ENCODE measurements at places on chromosomes 6 and 20.

DNA sequence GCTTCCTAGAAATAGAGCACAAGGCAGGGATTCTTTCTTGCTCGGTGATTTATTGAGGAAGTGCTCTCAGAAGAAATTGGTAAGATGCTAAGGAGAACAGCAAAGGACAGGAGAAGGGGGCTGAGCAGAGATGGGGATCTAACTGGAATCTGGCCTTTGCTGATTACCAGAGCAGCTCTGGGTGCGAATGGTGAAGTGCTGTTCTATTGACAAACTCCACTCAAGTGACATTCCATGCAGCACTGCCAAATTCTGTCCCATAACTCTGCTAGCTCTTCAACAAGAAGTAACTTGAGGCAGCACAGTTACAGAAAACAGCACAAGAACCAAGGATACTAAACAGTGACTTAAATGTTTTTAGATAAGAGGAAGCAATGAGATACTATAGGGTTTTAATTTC, 13.8 kb upstream of the ANKEF1 start:
- DNase-seq: no peak

GRCh38 chr6:164273491-164273890, 859.0 kb downstream of the QKI start:
- DNase-seq: no peak

DNA sequence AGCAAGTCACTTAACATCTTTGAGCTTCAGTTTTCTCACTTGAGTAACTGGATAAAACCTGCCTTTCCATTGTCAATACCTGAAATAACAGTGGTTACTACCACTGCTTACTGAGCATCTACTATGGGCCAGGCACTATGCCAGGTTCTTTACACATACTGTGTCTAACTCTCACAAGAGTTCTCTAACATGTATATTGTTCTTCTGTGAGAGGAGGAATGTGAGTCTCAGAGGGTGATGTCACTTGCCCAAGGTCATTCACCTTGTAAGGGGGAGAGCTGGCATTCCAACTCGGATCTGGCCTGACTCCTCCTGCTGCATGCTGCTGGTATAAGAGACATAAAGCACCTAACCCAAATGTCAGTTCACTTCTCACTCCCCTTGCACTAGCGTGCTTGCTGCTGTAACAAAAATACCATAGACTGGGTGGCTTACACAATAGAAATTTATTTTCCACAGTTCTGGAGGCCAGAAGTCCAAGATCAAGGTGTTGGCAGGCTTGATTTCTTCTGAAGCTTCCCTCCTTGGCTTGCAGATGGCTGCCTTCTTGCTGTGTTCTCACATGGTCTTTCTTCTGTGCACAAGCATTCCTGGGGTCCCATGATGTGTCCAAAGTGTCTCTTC, 21.9 kb upstream of the SGK2 start:
- no peak for DNase-seq

DNA sequence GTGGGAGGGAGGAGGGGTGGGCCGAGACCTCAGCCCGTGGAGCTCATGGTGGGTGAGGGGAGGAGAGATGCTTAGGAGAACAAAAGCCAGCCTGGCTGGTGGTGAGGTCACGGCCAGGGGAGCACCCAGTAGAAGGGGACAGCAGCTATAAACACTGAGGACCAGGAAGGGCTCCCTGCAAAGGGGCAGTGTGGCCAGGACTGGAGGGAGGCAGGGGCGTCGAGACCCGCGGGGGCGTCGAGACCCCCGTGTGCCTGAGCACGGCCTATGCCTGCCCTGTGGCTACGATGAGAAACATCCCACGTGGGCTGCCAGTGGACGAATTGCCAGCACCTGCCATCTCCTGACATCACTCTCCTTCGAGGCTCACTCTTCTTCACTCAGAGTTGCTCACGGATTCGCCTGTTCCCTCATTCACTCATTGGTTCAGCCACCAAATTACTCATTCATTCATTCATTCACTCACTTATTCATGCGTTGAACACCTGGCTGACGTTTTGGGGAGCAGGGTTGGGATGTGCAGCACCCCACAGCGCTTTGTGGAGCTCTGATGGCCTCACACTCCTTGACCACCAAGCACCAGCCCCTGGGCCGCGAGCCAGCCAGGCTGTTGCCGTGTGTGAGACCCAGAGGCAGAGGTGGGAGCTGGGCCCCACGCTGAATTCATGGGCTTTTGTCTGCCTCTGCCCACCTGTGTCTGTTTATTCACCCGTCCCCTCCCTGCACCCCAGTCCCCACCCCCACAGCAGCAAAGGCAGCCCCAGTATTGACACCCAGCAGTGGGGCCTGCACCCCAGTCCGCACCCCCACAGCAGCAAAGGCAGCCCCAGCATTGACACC, 61.2 kb upstream of the BHLHE23 start:
- DNase-seq: no peak

- no peak for DNase-seq
Measured at GRCh38 chr6:133187657-133188453, 53.3 kb upstream of the EYA4 start.

DNA sequence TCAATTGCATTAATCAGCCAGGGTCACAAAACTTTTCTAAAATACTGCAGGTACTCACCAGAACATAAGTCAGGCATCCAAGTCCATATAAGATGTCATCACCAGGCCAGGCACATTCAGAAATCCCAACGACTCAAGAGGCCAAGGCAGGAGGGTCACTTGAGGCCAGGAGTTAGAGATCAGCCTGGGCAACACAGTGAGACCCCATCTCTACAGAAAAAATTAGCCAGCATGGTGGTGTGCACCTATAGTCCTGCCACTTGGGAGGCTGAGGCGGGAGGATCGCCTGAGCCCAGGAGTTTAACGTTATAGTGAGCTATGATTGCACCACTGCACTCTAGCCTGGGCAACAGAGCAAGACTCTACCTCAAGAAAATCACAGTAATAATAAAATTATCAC, 278.4 kb upstream of the PLN start:
- DNase-seq: no peak

DNA sequence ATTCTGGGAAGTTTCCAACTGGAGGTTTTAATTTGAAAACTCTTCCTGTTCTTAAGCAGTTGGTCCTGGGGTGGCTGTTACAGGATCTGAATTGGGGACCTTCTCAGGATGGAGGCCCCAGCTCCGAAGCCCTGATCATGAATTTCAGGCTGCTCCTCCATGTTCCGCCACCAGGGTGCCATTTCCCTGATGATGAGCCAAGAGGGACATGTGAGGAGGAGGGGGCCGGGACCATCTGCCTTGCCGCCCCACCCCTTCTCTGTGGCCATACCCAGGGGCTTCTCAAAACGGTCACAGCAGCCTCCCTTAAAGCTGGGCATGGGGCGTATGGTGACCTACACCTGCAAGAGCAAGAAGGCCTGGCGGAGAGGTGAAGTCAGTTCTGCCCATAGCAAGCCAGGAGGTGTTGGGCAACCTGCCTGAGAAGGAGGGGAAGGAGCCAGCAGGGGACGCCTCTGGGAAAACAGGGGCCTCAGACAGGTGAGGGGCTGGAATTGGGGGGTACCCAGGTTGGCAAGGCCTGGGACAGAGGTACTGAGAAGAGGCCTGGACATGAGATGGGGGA, 3.6 kb upstream of the BAK1 start:
- no peak for DNase-seq

GRCh38 chr6:147709396-147710272, 201.1 kb downstream of the SAMD5 start:
- no peak for DNase-seq

GRCh38 chr6:32056254-32056653, 18.0 kb downstream of the CYP21A2 start:
- DNase-seq: no peak

- no peak for DNase-seq
Measured at GRCh38 chr20:62519826-62520225, 44.0 kb upstream of the GATA5 start.

DNA sequence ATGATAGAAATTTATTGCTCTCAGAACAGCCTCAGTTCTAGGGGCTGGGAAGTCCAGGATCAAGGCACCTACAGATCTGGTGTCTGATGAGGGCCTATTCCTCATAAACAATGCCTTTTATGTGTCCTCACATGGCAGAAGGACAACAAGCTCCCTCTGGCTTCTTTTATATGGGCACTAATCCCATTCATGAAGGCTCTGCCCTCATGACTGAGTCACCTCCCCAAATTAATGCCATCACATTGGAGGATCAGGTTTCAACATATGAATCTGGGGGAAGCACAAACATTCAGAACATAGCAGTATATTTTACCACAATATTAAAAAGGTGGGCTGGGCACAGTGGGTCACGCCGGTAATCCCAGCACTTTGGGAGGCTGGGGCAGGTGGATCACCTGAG, 58.5 kb upstream of the CCN6 start:
- no peak for DNase-seq

GRCh38 chr20:58889334-58889760, 36.8 kb downstream of the GNAS start:
- no peak for DNase-seq

- DNase-seq: no peak
Measured at GRCh38 chr6:166587631-166588413, 1.3 kb upstream of the RAMACL start.

DNA sequence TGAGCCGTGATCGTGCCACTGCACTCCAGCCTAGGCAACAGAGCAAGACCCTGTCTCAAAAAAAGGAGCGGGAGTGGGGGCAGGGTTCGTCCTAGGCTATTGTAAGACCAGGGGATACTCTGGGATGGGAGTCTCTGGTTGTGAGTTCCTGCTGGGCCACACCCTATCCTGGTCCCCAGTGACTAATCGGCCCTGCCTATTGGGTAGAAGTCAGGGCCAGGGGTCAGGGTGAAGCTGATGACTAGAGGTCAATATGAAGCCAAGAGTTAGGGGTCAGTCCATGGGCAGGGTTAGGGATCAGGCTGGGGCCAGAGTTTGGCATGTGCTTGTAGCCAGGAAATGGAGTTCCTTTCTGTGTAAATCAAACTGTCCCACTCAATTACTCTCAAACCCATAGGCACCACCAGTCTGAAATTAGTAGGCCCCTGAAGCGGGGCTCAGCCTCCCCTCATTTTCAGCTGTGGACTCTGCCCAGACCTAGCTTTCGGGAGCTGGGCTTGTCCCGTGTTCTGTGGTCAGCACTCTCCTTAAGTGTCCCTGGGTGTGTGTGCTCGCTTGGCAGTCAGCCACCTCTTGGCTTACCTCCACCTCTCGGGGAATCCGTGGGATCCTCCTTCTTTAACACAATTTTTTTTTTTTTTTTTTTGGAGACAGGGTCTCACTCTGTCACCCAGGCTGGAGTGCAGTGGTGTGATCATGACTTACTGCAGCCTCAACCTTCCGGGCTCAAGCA, 1.8 kb downstream of the HSPA12B start:
- no peak for DNase-seq

All from activated gamma-delta T cell treated with Interleukin-2 at 50 U/mL for 16 hours (primary cell).